ENCODE measurements at places on chromosomes 7 and 10.

- DNase-seq, result no peak
These were observed 671 bp upstream of the CHST3 start for GRCh38 chr10:71963351-71964097.

DNA sequence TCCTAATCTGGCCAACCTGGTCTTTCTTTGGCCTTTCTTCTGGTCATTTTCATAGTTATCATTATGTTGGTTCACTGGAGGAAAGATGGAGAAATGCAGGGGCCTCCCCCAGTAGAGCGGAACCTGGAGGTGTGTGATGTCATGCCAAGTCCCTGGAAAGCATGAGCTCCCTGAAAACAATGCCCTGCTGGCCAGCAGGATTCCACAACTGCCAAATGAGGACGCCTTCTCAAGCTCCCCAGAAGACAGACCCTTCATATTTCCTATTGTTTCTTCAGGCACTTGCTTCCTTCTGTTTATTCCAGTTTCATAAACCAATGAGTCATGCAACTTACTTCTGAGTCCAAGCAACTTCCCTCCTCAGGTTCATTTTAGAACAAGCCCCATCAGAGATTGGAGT is 339.0 kb downstream of the GATA3 start:
- DNase-seq, result no peak

- DNase-seq, result peak; percentile 90
These were observed 38.1 kb upstream of the XPNPEP1 start for GRCh38 chr10:109961174-109962001.

DNA sequence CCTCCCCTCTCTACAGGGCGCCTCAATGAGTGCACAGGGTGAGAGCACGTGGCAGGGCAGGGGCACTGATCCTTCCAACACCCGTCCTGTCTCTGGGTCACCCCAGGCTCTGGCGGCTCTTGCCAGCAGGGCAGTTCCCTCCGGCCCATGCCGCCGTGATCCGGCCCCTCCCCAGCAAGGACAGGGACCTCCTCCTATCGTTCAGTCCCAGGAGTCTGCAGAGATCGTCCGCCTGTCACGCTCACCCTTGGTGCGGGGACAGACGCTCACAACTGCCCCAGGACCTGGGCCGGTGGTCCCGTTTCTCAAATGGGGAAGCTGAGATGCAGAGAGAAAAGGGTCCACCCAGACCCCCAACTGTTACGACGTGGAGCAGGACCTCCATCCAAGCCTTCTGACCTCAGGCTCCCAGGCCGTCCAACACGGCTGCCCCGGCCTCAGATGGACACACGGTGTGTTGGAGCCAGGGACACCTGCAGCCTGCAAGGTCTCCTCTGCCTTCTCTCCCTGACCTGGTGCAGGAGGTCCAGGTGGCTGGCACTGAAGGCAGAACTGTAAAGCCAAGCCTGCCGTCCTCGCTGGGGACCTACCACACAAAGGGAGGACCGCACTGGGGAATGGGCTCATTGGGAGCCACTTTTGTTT is 248.9 kb downstream of the ELFN1 start:
- DNase-seq, result no peak

DNA sequence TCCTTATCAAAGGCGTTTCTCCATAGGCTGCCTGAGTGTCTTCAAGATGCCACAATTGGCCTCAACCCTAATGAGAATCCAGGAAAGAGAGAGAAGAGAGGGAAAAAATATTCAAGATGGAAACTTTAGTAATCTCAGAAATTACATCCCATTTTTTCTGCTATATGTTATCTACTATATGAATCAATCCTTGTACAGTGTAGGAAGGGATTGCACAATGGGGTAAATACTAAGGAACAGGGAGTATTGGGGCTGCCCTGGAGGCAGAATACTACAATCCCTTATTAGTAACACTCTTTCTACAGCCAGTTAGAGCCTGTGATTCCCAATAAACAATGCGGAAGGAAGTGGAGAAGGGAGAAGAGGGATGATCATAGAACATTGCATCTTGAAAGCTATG is 27.9 kb downstream of the TFPI2 start:
- no peak for DNase-seq

- DNase-seq, result no peak
These were observed 104.2 kb upstream of the TMEM72 start for GRCh38 chr10:44806950-44807349.

DNA sequence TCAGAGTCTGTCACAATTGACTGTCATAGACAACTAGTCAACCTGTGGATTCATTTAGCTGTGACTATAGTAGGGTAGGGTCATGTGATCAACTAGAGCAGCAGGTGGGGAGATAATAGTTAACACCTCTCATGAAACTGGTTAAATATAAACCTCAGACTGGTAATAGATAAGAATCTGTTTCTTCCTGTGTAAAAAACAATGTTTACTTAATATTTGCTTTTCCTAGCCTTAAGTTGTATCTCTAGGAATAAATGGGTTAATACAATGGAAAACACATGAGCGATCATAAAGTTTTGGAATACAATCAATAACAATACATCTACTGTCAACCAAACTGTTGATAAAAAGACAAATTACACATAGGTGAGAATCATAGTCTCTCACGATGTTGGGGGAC is 43.4 kb upstream of the ITGB8 start:
- DNase-seq, result no peak

GRCh38 chr7:104962781-104963180 is 51.2 kb upstream of the KMT2E start:
- DNase-seq, result no peak

DNA sequence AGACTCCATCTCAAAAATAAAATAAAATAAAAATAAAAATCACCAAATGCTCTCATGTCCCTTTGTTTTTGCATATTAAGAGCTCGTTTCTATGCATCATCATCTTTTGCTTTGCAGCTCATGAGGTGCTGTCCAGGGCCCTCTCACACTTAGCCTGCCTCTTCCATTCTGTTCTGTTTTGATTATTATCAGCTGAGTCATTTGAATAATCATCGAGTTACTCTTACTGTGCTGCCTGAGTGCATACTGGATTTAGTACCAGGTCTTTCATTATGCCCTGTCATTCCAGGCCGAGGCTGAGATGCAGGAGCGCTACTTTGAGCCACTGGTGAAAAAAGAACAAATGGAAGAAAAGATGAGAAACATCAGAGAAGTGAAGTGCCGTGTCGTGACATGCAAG is 33.0 kb downstream of the UCMA start:
- DNase-seq, result no peak

DNA sequence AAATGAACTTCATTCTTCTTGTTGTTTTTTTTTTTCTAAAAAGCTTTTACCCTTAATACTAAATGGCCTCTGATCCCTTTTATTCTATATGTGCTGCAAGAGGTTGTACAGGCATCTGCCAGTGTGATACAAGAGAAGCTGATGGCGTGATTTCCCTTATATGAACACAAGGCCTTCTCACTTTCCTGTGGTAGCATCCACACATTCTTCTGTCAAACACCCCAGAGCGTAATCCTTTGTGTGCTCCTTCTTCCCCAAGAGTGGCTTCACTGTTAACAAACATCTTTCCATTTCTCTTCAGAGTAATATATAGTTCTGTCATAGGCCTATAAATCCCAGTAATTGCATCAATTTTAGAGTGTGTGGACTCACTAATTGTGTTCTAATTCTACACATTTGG is 86.3 kb upstream of the CAPZA2 start:
- peak; percentile 60 for DNase-seq

- DNase-seq, result no peak
These were observed 357.6 kb downstream of the SFMBT2 start for GRCh38 chr10:7053195-7053594.

- DNase-seq, result no peak
These were observed 68.5 kb upstream of the LRRC18 start for GRCh38 chr10:49008091-49008490.

DNA sequence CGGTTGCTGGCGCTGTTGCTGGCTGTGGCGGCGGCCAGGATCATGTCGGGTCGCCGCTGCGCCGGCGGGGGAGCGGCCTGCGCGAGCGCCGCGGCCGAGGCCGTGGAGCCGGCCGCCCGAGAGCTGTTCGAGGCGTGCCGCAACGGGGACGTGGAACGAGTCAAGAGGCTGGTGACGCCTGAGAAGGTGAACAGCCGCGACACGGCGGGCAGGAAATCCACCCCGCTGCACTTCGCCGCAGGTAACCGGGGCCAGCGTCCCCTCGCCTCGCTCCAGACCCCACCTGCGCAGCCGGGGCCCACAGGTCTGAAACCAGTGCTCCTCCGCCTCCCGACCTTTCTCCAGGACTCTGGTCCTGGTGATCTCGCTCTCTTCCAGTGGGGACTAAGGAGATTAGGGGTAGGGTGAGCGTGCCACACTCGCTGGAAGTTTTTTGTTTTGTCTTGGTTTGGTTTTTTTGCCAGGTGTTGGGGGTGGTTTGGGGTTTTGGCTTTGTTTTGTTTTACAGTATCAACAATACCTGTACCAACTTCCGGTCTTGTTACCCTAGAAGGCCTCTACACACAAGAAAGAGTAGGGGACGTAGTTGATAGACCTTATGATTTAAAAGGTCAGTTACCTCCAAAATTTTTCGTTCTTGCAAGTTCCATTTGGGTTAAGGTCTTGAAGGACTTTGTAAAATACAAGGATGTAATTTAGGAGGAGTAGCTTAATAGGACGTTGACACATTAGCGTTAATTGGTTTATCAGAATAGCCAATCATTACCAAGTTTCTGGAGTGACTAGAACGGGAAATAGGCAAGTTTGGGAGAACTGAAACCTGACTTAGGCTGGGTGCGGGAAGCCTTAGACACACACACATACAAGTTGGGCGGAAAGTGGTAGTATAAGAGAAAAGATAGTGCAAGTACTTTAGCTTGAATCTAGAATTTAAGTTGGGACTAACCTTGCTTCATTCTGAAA is 704 bp downstream of the TNKS2 start:
- peak; percentile 69 for DNase-seq

GRCh38 chr7:30119890-30120577 is 14.8 kb upstream of the MTURN start:
- DNase-seq, result no peak

DNA sequence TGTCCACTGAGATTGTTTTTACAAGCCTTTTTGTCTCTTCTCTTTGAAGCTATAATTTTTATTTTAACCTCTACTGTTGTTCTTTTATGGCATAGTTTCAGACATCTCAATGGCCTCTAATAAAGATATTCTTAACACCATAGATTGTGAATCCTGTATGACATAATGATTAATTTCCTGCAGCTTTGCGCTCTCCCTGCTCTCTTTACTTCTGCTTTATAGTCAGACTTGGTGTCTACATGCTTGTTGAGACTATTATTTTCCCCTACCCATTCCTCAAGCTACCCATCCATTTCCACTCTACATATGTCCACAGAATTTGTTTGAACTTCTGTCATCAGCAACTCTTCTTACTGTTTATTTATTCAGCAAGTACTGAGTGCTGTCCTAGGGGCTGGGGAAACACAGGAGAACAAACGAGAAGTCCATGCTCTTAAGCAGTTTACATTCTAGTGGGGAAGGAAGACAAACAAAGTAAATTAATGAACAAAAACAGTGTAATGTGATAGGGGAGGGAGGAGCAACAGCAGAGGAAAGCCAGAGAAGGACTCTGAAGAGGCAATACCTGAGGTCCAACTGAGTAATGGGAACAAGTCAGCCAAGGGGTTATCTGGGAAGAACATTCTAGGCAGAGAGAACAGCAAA is 110.1 kb downstream of the CDK14 start:
- DNase-seq, result peak; percentile 87

GRCh38 chr10:78330884-78331283 is 297.2 kb downstream of the RPS24 start:
- DNase-seq, result no peak

GRCh38 chr7:152076324-152076821 is 50.9 kb downstream of the GALNT11 start:
- peak; percentile 67 for DNase-seq

GRCh38 chr10:7786430-7786829 is 1.4 kb downstream of the KIN start:
- DNase-seq, result no peak

DNA sequence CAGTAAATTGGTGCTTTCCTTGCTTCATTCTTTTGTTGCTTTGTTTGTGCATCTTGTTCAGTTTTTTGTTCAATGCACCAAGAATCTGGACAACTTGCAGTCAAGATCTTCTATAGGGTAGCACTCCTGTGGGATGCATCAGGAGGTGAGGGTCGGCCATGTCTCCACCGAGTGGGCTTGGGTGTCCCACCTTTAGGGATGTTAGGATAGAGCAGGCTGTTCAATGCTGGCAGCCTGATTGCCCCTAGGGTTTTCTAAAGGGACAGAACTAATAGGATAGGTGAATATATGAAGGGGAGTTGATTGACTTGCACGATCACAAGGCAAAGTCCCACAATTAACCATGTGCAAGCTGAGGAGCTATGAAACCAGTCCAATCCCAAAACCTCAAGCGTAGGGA is 109.9 kb downstream of the GLRX3 start:
- no peak for DNase-seq

DNA sequence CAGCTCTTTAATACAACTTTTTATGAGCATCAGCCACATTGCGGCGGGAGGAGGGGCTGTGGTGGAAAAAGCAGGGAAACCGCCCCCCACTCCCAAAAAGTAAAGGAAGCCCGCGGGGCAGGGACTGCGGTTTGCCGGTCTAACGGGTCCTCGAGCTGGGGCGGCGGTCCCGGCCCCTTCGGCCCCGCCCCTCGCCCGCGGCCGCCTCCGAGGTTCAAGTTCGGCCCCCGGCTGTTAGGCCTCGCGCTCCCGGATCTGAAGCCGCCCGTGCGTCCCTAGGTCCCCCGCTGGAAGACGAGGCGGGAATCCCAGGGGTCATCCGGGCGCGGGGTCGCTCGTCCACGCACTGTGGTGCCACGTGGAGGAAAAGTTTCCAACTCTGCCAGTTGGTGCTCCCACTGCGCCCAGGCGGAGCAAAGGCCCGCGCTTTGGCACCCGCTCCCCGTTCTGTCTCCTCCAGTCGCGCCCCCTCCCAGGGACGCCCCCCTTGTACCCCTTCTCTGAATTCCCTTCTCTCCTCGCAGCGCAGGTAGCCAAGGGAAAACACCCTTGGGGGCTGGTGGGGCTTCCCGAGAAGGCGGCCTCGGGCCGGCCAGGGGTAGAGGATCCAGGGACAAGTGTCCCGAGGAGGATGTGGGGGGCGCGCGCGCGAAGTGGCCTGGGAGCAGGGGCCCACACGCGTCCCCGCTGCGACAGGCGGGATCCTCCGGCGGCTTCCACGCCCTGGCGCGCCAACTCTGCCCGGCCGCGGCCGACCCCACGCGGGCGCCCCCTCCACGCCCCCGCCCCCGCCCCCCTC is 798 bp upstream of the AUTS2 start:
- DNase-seq, result peak; percentile 80

- no peak for DNase-seq
These were observed 19.0 kb downstream of the CLEC2L start for GRCh38 chr7:139542308-139543151.

DNA sequence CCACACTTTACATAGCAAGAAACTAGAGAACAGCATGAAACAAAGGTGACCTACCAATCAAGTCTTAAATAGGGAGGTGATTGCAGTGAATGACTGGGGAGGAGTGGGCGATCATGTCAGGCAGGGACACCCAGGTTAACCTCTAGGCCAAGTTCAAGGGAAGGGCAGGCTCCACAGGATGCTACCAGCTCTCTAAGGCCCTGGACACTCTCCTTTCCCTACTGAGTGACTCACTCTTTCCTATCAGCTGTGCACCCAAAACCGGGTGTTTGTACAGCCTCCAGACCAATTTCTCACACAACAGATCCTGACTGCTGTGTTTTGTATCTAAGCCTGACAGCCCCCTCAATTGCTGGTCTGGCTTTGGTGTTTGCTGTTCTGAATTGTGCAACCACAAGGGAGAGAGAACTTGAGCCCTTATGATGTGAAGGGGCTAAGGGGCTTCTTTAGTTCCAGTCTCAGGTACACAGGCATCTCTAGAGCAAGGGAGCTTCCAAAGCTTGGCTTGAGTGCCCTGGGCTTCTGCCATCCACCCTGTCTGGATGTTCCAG is 107.8 kb downstream of the TBXAS1 start:
- peak; percentile 15 for DNase-seq
